ENCODE measurements at places on chromosomes 4 and X. TPM values are rescaled to one million over a fixed set of nuclear protein-coding genes. Genes with fewer than 3 reads are reported as not detected.
A peak's percentile ranks its signal among the peaks of the same experiment; 100 is the strongest.

Gene DUSP9
- 0.18 TPM for total RNA-seq

Gene KDM6A
- 22.1 TPM for total RNA-seq

Gene SULT1E1
- total RNA-seq, result 51.3 TPM

Gene NKX6-1
- 0.14 TPM for total RNA-seq

Gene ASIC5
- not detected for total RNA-seq

Gene ARAP2
- 6.7 TPM for total RNA-seq

Gene SOX3
- total RNA-seq, result 0.20 TPM

GRCh38 chr4:15562623-15563022, 92.5 kb downstream of the FBXL5 start:
- DNase-seq, result no peak

- DNase-seq, result no peak
Measured at GRCh38 chrX:40687169-40687568, 39.8 kb upstream of the CXorf38 start.

GRCh38 chr4:151314010-151314355, 11.4 kb downstream of the SH3D19 start:
- no peak for DNase-seq

DNA sequence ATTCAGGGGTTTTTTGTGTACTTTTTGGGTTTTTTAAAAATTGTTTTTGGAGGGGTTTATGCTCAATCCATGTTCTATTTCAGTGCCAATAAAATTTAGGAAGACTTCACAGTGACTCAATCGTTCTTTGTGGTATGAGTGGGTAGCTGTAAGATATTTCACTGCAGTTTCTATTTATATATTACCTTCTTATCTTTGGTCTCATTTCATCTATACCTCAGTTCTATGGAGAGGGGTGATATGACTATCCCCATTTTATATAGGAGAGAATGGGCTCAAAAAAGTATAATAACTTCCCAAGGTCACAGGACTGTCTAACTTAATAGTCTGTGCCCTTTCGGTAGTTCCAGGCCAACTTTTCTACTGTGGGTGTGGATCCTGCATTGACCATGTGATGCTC, 74.4 kb downstream of the MSN start:
- no peak for DNase-seq

GRCh38 chrX:15853586-15854079, 980 bp downstream of the AP1S2 start:
- no peak for DNase-seq

GRCh38 chr4:101621120-101621519, 169.4 kb upstream of the BANK1 start:
- DNase-seq, result no peak

- DNase-seq, result no peak
Measured at GRCh38 chrX:20029728-20030127, 38.9 kb upstream of the BCLAF3 start.

DNA sequence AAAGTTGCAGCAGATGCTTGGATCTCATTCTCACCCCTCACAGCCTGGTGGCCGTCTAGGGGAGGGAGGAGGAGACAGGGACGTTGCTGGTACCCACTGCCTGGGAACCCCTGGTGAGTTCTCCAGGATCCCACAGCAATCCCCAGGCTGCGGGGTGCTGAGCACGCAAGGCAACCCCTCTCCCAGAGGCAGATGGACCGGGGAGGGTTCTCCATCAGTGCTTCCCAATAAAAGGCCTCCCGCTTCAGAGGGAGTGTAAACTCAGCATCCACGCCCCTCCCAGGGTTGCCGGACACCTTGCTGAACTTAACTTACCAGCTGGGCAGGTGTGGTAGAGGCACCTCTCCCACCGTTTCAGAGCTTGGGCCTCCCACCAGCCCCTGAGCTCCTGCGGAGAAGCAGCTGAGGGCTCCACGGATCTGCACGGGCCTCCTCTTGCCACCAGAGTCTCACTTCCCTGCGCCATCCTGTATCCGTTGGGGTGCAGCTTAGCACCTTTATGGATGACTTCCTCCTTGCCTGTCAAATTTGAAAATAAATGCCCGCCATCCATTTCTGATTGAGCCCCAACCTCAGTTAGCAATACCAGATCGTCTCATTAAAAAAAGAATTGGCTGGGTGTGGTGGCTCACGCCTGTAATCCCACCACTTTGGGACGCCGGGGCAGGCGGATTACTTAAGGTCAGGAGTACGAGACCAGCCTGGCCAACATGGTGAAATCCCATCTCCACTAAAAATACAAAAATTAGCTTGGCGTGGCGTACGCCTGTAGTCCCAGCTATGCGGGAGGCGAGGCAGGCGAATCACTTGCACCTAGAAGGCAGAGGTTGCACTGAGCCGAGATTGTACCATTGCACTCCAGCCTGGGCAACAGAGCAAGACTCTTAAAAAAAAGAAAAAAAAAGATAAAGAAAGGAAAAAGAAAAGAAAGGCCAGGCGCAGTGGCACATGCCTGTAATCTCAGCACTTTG, 14.8 kb upstream of the TBC1D14 start:
- DNase-seq, result no peak

GRCh38 chrX:72478351-72478750, 94.3 kb downstream of the HDAC8 start:
- DNase-seq, result no peak

- DNase-seq, result no peak
Measured at GRCh38 chrX:254630-255215, 26.5 kb upstream of the PLCXD1 start.

GRCh38 chr4:3384771-3385710, 56.7 kb upstream of the HGFAC start:
- peak; percentile 58 for DNase-seq

- no peak for DNase-seq
Measured at GRCh38 chr4:130747842-130748241, 1651.9 kb downstream of the C4orf33 start.

- no peak for DNase-seq
Measured at GRCh38 chrX:142671036-142671435, 354.7 kb upstream of the SPANXN4 start.

GRCh38 chrX:3094261-3094660, 53.0 kb downstream of the ARSF start:
- no peak for DNase-seq

DNA sequence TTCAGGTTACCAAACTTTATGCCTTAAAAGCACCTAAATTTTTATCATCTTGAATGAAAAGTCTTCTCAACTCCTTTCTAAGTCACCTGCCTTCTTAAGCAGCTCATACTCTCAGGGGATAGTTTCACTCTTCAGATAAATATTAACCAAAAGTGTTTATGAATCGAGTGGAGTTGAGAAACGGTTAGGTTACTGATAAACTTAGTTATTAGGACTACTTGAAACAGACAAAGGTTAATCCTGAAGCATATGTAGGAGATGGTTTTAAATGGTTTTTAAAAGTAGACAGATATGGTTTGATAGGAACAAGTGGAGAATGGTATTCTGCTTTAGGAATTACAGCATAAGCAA, 32.8 kb downstream of the CLDN22 start:
- DNase-seq, result no peak

DNA sequence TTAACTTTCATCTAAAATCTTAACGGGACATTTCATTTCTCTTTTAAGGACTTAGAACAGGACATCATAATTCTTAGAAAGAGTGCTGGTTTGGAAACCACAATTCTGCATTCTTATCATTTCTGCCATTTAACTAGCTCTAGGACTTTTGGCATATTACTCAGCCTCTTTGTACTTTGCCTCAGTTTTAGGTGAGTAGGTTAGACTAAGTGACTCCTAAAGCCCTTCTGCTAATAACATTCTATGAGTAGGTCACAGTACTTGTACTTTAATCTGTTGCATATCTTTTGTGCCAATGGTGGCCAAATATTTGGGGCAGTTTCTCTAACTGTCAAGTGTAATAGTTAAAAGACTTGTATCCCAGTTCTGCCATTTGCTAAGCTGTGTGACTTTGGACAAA, 115.4 kb upstream of the NUDT6 start:
- no peak for DNase-seq

DNA sequence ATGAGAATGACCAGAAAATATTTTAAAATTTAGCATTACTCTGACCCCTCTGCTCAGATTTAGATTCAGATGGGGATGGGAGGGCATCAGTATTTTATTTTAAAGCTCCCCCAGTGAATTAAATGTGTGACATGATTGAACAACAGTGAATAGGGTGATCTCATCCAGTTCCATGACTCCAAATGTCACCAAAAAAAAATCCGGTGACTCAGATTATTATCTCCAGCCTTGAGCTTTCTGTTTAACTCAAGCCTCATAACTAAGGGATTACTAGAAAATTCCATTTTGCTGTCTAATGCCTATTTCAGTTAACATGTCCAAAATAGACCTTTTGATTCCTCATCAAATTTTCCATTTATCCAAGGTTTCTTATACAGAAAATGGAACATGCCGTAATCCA, 121.8 kb upstream of the TMEM47 start:
- no peak for DNase-seq

DNA sequence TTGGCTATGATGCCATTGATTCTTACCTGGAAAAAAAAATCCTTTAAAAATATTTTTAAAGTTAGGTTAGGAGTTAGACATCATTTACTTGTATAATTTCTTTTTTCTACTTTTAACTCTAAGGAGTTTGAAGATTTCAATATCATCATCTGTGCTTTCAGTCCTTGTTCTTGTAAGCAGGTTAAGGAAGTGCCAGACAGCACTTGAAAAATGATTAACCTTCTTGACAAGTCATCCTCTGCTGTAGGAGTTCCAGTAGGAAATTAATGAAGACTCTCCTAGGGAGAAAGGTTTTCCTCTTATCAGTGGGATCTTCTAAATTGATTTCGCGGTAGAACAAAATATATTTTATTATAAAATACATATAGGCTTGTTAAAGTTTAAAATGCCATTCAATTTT, 29.1 kb upstream of the ANAPC4 start:
- DNase-seq, result no peak

DNA sequence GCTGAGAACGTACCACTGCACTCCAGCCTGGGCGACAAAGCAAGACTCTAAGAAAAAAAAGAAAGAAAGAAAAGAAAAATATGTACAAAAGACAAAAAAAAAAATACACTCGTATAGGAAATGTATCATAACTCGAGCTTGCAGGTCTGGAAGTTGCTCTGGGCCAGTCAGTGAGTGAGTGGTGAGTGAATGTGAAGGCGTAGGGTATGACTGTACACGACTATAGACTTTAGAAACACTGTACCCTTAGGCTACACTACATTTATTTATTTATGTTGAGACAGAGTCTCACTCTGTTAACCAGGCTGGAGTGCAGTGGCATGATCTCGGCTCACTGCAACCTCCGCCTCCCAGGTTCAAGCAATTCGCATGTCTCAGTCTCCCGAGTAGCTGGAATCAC, 29.4 kb downstream of the EVC2 start:
- DNase-seq, result no peak

Data from adrenal gland (tissue), 19 donors.